T follicular helper cell (primary cell): ENCODE measurements at places on chromosomes 7 and 10.

DNA sequence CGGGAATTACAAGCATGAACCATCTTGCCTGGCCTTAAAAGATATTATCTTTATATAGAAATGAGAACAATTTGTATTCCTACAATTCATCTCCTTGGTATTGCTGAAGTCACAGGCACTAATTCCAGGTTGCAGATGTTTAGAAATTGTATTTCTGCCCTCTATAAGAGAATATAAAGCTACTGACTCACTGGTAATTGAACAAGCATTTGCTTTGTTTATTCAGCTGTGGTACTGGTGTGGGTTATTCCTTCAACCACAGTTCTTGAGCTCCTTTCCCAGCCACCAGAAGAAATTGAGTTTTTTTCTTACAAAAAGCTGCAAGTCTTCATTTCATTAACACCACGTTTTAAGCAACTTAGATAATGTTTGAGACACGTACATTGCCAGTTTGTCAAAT is 29.0 kb upstream of the MPP7 start:
- no peak for DNase-seq

DNA sequence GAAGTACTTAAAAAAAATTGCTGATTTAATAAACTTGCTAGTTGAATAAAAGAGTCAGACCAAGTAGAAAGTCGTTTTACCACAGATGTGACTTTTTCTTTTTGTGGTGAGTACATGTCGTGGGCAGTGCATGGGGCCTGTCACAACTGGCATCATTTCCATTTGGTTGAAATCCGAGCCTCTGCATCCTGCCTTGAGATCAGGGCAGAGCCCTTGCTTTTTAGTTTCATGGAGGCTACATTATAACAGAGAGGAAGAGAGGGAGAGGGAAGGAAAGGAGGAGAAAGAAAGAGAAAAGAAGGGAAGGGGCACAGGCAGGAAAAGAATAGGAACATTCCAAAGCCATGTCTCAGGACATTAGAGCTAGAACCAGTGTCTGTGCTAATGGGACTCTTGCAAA is 20.4 kb upstream of the INSYN2A start:
- no peak for DNase-seq

DNA sequence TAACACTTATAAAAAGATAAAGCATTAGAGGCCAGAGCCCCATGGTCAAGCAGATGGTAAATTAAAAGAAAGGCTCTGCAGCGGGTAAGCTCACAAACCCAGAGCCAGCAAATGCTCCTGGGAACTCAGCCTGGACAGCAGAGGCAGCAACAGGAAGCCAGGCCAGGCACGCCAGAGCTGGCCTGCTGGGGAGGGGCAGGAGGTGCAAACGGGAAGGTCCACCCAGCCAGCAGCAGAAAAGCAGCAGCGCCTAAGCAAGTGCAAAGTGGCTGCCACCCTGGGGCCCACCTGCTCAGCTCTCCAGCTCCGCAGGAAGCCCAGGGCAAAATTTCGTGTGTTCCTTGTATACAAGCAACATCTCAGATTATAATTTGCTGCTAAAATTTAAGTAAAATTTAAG is 82.7 kb upstream of the GPR22 start:
- no peak for DNase-seq

GRCh38 chr10:614139-614711 is 75.2 kb downstream of the DIP2C start:
- DNase-seq, result no peak

DNA sequence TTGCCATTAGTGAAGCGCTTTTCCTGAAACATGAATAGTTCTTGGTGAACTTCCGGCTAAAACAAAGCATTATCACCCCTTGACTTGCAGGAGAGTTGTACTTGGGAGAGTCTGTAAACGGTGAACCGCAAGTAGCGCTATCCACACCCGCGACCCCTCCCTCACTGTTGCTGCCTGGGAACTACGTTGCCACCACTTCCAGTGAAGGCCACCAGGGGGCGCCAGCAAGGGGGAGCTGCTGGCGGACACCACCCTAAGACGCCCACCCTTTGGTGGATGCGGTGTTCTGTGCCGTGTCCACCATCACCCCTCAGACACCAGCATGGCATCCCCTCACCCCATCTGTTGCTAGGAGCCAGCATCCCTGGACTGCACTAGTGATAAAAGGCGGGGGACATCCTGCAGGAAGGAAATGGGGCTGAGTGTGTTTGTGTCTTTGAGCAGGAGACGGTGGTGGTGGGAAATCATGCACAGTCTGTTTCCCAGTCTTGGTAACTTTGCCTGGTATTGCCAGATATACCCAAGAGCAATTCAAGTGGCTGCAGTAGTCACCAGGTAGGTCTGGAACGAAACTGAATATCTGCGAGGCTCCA is 298.2 kb downstream of the FRMD4A start:
- peak; percentile 22 for DNase-seq

DNA sequence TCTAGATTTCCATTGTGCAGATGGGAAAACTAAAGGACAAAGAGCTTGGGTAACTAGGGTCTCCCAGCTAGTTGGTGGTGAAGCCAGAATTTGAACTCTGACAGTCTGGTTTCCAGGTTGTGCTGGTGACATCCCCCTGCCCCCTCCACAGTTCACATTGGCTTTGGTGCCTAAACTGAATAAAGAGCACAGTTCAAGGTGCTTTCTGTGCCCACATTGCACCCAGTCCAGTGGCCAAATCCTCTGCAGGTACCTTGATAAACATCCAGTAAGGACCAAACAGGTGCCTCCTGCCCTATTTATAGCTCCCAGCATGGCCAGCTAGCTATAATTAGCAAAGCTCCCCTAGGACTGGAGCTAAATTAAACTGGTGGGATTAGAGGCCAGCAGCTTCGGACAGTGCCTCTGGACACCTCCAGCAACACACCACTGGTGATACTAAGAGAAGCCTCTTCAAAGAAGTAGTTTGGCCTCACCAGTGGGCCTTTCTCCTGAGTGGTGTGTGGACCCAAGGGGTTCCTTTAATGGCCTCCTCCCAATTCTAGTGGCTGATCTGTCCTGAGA is 59.9 kb downstream of the KCNMA1 start:
- no peak for DNase-seq

- no peak for DNase-seq
These were observed 6.9 kb downstream of the TMEM236 start for GRCh38 chr10:17758896-17759295.

GRCh38 chr7:44322631-44323363 is 2.6 kb downstream of the CAMK2B start:
- no peak for DNase-seq

- DNase-seq, result no peak
These were observed 64.4 kb downstream of the ENO4 start for GRCh38 chr10:116913695-116914094.

GRCh38 chr7:45679516-45679915 is 105.3 kb downstream of the ADCY1 start:
- no peak for DNase-seq
